Stimulated activated CD4-positive, alpha-beta T cell treated with anti-CD3 and anti-CD28 coated beads, Interleukin-12 subunit alpha, Interleukin-12 subunit beta, amount 100 ng/mL, for 48 hours (primary cell): ENCODE measurements at places on chromosomes 1 and 21.

DNA sequence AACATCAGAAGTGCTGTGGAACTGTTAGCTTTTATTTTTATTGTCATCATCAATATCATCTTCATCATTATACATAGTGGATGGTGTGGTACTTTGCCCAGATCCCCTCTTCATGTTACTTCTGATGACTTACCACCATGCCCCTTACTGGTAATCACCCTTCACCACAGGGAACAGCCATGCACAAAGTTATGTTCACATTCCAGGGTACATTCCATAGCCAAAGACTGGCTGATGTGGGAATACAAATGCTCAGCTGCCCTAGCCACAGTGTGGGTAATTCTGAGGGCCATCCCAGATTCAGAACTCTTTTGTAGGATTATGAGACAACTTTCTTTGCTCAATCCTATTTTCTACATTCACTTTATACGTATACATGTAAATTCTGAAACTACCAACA is 691.3 kb upstream of the CXADR start:
- no peak for DNase-seq

GRCh38 chr1:89754518-89754917 is 66.3 kb upstream of the LRRC8D start:
- DNase-seq: no peak

- DNase-seq: no peak
Observed at GRCh38 chr1:38741341-38741740, 118.2 kb downstream of the RRAGC start.

DNA sequence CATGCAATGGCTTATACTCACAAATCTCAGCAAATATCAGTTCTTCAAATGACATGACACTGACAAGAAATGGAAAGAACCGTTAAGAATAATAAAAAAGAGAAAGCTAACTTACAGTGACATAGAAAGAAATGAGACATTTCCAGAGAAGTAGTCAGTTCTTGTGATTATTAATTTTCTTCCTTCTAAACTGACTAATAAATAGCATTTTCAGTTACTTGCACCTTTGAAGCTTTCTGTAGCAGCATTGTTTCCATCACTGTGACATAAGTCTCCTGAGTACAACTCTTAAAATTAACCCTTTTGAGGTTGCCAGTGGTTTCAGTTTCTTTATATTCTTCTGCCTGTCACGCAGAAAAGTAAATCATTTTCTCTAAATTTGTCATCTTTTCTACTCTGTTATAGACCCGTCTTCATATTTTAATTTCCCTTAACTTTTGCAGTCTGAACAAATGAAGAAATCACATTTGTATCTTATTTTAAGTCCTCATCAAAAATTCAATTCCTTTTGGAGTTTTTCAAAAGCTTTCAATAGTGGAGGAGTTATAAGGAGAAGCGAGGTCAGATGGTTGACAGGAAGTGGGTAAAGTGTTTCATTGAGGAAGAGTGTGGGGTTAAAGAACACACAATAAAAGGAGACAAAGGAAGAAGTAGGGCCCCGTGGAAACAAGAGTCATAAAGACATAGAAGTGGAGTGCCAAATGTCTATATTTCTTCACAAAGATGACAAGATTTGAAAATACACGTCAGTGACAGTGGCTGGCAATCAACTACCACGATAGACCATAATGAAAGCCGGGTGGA is 57.9 kb upstream of the S1PR1 start:
- no peak for DNase-seq

- DNase-seq: no peak
Observed at GRCh38 chr21:24995216-24995615, 612.1 kb downstream of the MRPL39 start.

- no peak for DNase-seq
Observed at GRCh38 chr1:184061396-184062003, 10.0 kb downstream of the TSEN15 start.

DNA sequence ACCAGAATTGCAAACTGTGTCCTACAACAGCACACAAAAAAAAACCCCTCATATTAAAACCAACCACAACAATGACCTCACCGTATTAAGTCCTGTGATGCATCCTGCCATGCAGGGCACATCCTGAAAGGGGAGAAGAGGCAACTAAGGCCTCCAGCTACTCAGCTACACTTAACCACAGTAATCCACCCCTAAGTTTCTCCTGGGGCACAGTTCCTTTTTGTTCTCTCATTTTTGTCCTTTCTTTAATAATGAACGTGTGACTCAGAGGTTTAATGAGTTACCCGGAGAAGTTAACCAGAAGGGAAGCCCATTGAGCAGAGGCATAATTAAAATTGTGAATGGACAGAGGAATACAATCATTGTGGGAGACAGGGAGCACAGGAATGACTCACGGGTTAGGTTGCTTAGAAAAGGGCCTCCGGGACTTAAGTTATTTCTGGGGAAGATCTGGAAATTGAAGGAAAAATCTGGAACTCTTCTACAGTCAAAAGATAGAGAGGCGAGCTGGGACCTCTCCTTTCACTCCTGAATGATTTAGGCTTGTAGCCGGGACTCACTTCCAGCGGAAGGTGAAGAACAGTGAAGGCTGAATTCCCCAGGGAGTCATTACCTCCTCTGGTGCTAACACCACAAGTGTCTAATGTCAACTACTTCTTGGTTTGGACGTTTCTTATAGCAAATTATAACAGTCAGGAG is 36.9 kb upstream of the HIVEP3 start:
- DNase-seq: no peak
